Activated CD4-positive, alpha-beta memory T cell treated with anti-CD3 and anti-CD28 coated beads for 36 hours (primary cell): ENCODE measurements at places on chromosomes 2 and 18.
A peak's percentile ranks its signal among the peaks of the same experiment; 100 is the strongest.

- no peak for DNase-seq
These were observed 308.0 kb downstream of the AFF3 start for GRCh38 chr2:99834426-99834825.

DNA sequence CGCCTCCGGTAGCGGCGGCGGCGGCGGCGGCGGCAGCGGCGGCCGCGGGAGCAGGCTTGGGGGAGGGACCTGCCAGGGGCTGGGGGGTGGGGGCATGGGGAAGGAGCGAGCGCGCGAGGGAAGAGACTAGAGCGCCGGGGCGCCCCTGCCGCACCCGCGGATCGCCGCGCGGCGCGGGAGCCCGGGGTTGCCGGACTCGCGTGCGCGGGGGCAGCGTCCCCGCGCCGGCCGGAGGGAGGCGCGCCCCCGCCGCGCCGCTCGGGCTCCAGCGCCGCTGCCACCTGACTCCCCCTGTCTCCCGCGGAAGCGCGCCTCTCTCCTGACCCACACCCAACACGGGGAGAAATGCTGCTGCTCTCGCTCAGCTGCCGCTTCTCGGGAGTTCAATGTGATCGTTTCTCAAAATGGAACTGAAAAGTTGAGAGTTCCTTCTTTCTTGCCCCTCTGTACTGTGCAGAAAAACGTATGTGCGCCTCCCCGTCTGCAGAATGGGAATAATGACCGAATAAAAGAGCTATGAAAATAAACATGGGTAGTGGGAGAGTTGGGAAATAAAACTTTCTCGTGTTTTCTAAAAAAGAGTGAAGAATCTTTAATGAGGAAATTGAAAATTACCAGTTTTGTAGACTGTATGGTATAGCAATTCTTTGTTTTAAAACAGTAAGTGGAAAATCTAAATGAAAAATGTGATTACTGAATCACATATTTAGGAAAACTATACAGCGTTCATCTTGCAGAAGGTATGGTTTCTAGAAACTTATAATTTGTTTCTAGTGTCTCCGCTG is 455 bp upstream of the TLK1 start:
- DNase-seq: peak; percentile 75

DNA sequence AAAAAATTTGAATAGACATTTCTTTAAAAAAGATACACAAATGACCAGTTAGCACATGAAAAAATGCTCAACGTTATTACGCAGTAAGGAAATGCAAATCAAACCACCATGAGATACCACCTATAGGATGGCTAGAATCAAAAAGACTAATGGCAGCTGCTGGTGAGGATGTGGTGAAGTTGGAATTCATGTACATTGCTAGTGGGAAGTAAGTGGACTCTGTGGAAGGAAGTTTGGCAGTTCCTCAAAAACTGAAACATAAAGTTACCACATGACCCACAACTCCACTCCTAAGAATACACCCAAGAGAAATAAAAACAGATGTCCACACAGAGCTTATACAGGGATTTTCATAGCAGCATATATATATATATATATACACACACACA is 51.2 kb downstream of the MBP start:
- DNase-seq: no peak

- peak; percentile 60 for DNase-seq
These were observed 38.6 kb downstream of the SNED1 start for GRCh38 chr2:241036964-241037421.

- DNase-seq: no peak
These were observed 259.1 kb downstream of the TDRD15 start for GRCh38 chr2:21382701-21383520.

DNA sequence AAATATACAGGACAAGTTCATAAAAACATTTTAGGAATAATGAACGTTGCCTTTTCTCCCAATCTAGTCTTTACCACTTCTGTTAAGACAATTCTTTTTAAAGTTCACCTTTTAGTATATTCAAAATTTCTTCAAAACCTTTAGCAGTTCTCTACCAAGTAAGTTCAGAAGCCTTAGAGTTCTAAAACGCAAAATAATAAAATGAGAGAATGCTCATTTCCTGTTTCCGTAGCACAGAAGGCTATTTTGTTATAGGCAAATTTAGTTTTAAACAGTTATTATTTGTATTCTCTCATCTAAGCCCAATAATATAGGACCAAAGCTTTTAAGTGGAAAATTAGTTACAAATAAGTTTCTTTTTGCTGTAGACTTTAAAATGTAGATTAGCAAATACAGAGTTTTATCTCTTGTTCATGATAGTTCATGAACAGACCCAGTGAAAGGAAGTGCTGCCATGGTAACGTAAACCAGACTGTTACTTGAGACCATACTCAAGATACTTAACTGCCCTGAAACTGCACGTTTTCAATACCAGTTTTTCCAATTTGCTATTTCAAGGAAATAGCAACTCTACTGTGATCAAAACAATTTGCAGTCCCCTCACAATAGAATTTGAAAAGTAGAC is 173.1 kb upstream of the STON1 start:
- no peak for DNase-seq

- DNase-seq: no peak
These were observed 67.7 kb downstream of the MCFD2 start for GRCh38 chr2:46847726-46848412.

DNA sequence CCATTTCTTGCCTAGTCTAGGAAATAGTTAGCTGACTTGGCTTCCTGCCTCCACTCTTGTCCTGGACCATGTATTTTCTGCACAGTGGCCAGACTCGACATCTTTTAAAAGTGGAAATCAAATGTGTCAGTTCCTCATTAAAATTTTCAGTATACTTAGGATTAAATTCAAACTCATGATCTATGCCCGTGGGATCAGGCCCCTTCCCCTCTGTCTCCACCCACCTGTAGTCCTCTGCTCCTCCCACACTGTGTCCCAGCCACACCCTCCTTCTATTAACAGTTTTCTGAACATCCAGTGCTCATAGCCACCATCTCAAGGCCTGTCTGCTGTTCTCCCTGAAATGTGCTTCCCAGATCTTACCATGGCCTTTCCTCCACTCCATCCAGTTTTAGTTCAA is 13.3 kb downstream of the ARHGAP25 start:
- no peak for DNase-seq

- no peak for DNase-seq
These were observed 403.7 kb downstream of the CCDC85A start for GRCh38 chr2:56587456-56587855.

DNA sequence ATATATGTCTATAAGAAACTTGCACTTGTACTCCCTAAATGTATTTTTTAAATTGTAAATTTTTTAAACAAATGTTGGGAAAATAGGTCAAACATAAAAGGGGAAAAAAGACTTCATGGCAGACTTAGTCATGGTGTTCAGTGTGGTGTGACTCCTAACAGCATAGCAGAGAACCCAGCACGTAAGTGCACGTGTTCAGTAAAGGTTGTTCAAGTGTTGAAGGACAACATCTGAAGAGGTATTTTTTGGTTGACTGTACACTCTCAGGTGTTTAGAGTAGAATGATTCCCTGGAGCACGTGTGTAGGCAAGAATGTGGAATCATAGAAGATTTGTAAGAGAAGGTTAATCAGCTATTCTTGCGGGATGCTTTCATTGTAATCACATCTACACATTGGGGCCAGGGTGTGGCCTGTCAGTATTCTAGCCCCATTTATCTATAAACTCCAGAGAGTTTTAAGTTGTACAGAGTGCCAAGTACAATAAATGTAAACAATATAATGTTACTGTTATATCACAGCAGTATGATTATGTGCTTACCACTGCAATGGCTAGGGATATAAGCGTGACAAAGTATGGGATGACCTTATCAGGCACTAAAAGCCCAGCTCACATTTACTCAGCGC is 106.8 kb downstream of the CRIM1 start:
- no peak for DNase-seq

- DNase-seq: no peak
These were observed 173.7 kb downstream of the DOK6 start for GRCh38 chr18:69574401-69574800.

DNA sequence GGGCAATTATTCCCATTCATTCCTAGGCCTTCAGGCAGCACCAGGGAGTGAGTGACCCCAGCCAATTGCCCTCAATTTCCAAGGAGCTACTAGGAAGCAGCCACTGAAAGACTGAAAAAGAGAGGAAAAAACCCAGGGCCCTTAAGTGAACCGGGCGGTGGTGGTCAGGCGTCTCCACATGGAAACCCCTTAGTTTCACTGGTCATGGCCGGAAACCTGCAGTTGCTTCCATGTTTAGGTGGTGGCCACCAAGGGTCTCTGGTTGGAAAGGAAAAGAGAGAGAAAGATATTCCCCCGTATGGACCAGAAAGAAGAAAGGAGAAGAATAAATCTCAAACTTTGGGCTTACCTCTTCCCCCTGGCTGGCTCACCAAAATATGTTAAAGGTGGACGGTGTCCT is 64.9 kb downstream of the GALR1 start:
- DNase-seq: no peak

DNA sequence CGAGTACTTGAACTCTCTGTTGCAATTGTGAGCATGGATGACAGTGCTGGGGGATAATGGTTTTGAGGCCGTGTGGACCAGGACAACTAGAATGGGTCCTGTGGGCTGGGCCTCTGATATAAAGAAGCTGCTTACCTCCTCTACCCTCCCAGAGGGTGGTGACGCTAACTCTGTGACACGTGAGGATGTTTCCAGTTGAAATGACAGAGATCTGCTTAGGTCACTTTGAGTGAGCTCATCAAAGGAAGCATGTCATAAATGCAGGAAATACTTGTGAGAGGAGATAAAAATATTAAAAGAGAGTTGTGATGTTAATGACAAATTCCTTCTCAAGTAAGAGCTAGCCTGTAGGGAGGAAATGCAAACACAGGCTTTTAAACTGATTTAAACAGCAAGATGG is 16.4 kb downstream of the RMC1 start:
- no peak for DNase-seq
